A549 treated with CpdA at 1 μM for 4 hours (cell line): ENCODE measurements at places on chromosomes 13 and 19. TPM values are rescaled to one million over a fixed set of nuclear protein-coding genes. Genes with fewer than 3 reads are reported as not detected.

PIBF1 gene
- total RNA-seq = 4.3 to 6.6 TPM (median 6.2 TPM) in 5 replicates

ZNF528 gene
- total RNA-seq = 0.15 to 0.50 TPM (median 0.31 TPM) in 5 replicates

CTXN1 gene
- total RNA-seq = 8.5 to 21.3 TPM (median 20.2 TPM) in 5 replicates

PRTN3 gene
- 0.21 to 0.36 TPM (median 0.29 TPM) in 4 of 5 replicates, not detected in the other for total RNA-seq

FAM83E gene
- total RNA-seq = 0.13 to 0.66 TPM (median 0.17 TPM) in 4 of 5 replicates, not detected in the other

COL5A3 gene
- total RNA-seq = 3.8 to 5.2 TPM (median 4.0 TPM) in 5 replicates

SAFB2 gene
- 31.1 to 44.9 TPM (median 39.8 TPM) in 5 replicates for total RNA-seq

GJB6 gene
- total RNA-seq = not detected in 5 replicates

SERPINE3 gene
- 0.05 TPM in 1 of 5 replicates, not detected in the others for total RNA-seq

CACTIN gene
- total RNA-seq = 14.3 to 21.3 TPM (median 19.3 TPM) in 5 replicates

ISYNA1 gene
- total RNA-seq = 31.8 to 43.0 TPM (median 41.5 TPM) in 5 replicates

CEACAM20 gene
- 0.08 TPM in 1 of 5 replicates, not detected in the others for total RNA-seq

ZNF154 gene
- not detected in 5 replicates for total RNA-seq

CEACAM16 gene
- total RNA-seq = 0.08 to 0.23 TPM (median 0.11 TPM) in 3 of 5 replicates, not detected in the others

CPAMD8 gene
- 0.02 to 0.52 TPM (median 0.10 TPM) in 4 of 5 replicates, not detected in the other for total RNA-seq

USPL1 gene
- total RNA-seq = 10.6 to 12.3 TPM (median 10.6 TPM) in 5 replicates

RASGRP4 gene
- total RNA-seq = 0.06 to 0.20 TPM (median 0.07 TPM) in 3 of 5 replicates, not detected in the others

ADGRE3 gene
- total RNA-seq = not detected in 5 replicates

NCR1 gene
- total RNA-seq = not detected in 5 replicates

CACNG8 gene
- total RNA-seq = 1.2 to 1.9 TPM (median 1.7 TPM) in 5 replicates

ZNF540 gene
- 0.14 to 0.22 TPM in 2 of 5 replicates, not detected in the others for total RNA-seq

SIGLEC7 gene
- total RNA-seq = not detected in 5 replicates

FGF22 gene
- 0.58 to 1.1 TPM (median 0.88 TPM) in 5 replicates for total RNA-seq

ZNF208 gene
- total RNA-seq = not detected in 5 replicates
